ENCODE measurements at places on chromosomes 13 and 19. TPM values are rescaled to one million over a fixed set of nuclear protein-coding genes. Genes with fewer than 3 reads are reported as not detected.

DNA sequence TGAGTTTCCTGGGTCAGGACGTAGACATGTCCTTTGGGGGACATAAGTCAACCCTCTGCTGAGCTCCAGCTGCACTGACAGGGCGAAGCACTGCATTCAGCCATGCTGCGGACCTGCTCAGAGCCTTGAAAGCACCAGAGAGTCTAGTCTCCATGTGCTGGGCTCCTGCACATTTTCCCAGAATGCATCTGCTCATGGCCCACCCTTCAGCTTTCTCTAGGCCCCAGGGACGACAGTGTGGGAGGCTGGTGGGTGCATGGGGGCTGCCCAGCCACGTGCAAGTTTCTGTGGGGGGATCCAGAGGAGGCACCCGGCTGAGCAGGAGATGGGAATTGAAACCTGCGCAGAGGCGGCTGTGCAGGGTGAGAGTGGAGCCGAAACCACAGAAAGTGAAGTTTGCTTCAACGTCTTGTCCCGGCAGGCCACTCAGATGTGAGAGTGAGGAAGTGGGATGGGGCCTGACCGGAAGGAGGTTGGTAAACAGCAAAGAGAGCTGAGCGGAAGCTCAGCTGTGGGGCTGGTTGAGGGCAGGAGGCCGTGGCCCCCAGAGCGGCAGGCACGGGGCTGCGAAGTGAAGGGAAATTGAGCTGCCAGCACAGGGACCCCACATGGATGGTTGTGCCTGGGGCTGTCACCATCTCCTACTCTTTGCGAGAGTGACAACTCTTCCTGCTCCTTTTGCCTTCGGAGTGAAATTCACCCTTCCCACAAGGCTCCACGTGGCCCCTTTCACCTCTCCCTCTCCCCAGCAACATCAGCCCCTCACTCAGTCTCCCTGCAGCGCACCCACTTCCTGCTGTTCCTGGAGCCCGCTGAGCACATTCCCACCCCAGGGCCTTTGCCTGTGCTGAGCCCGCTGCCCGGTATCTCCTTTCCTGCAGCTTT is 11.8 kb downstream of the PGLS start:
- H3K4me3 ChIP-seq, result peak overlapping the region; percentile 72
- H3K27ac ChIP-seq, result peak overlapping the region; percentile 89
- H3K27me3 ChIP-seq, result peaks cover 2% of the 10 kb centered on the region
- DNase-seq, result peak; percentile 88

DNA sequence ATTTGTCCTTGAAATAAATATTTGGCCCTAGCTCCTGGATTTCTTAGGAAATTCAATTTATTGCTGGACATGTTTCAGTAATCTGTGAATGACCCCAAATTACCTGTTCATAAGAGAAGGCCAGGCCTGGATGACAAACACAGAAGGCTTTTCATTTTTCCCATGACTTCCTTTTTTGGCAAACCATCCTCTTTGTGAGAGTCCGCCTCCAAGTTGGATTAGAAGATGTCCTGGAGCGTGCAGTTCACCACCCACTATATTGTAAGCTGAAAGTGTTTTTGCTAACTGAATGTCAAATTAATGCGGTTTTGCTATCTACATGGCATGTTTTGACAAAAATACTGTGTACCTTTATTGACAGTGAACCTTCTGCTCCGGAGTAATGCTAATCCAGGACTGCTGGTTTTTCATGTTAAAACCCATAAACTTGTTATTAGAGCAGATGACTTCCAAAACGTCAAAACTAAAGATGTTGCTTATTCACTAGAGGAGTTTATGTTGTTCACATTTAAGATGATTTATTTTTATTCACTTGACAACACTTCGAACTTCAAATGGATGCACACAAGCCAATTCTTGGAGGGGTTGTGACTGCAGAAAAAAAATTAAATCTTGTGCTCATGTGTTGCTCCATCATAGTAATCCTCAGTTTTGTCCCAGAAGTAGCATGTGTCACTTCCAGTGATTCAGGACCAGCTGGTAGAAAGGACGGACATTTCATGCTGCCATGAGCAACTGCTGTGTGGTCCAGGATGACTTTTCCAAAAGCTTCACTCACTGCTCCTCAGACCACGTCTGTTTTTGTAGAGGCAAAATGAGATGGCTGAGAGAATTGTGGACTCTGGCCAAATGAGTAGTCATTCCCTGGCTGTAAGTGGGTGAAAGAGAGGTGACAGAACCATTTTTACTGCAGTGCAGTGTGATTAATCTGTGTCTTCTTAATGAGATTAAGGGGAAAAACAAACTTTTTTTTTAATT is 71.0 kb downstream of the ITGBL1 start:
- no peak for DNase-seq
- H3K36me3 ChIP-seq, result no peaks in the 10 kb centered on the region
- H3K4me3 ChIP-seq, result no peak overlapping the region
- H3K27ac ChIP-seq, result no peak overlapping the region
- H3K27me3 ChIP-seq, result peaks cover 3% of the 10 kb centered on the region

DNA sequence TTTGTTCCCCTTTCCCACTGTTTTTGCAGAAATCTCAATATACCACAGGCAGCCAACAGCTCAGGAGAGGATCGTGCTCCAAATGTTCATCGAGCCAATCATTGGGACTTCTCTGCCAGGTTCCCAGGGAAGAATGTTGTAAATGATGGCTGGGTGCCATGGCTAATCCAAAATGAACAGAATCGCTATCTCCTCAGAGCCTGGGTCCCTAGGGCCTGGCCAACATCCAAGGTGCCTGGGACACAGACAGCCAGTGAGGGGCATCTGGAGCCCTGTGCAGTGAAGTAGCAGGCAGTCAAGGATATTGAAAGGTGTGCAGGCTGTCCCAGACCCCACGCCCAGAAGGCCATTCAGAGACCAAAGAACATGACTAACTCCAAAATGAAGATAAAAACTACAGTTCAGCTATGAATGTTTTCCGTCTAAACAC is 37.8 kb downstream of the BRD4 start:
- peaks cover 15% of the 10 kb centered on the region for H3K36me3 ChIP-seq
- H3K4me1 ChIP-seq, result peaks cover 85% of the 10 kb centered on the region
- H3K27ac ChIP-seq, result peak overlapping the region; percentile 34
- H3K4me3 ChIP-seq, result no peak overlapping the region
- H3K27me3 ChIP-seq, result no peaks in the 10 kb centered on the region

GRCh38 chr19:2476451-2477140 is 669 bp downstream of the GADD45B start:
- peak overlapping the region; percentile 100 for H3K4me3 ChIP-seq
- H3K27me3 ChIP-seq, result peaks cover 7% of the 10 kb centered on the region
- H3K27ac ChIP-seq, result peak overlapping the region; percentile 96
- H3K36me3 ChIP-seq, result peaks cover 30% of the 10 kb centered on the region
- DNase-seq, result peak; percentile 91

DNA sequence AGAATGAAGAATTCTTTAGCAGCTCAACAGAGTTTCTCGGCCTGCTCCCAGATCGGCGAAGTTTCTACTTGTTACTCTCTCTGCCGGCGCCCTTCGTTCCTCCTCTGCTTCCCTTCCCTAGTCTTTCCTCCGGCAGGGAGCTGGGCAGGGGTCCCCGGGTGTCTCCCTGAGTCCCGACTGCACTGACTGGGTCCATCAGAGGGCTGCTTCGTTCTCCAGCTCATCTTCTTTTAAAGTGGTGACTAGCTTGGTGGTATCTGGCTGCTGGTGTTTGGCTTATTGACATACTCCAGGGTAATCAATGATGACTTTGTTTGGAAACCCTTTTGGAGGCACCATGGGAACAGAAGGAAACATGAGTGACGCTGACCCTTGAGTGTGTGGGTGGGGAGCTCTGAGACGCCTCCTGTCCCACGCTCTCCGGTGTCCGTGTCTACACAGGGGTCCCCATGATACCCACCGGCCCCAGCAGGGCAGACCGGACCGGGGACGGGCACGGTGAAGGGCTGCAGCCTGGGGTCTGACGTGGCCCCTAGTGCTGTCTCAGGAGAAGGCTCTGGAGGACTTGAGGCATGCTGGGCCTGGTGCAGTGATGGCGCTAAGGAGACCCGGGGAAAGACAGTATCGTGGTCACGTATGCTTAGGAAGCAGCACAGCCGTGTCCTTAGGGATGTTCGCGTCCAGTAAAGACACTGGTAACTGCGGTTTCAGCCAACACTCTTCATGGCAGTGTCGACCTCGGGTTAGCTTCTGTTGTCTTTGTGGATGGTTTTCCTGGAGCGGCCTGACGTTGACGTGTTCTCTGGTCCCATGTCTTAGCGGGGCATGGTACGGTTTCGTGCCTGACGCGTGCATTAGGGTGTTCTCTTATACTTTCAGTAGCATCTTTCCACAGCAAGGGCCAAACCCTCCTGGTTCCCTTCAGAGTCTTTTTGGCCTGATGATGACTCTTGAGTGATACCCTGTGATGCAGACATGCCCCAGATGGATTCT is 23.8 kb downstream of the NAXD start:
- H3K4me1 ChIP-seq, result no peaks in the 10 kb centered on the region
- H3K27me3 ChIP-seq, result no peaks in the 10 kb centered on the region
- H3K27ac ChIP-seq, result no peak overlapping the region
- no peak overlapping the region for H3K4me3 ChIP-seq

DNA sequence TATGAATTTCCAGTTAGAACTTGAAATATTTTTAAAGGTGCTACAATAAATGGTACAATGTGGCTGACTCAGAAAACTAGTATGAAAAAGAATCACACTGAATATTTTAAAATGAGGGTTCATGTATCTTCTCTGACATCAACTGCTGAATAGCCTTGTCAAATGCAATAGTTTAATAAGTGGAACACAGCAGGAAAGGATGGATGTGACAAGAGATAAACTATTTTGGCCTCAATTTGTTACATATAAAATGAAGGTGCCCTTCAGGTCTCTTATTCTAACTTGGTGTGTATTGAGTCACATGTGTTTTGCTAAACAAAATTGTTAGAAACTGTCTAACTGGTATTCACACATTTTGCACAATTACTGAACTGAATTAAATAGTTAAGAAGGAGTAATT is 1018.4 kb upstream of the PCDH20 start:
- H3K27me3 ChIP-seq, result no peaks in the 10 kb centered on the region
- H3K36me3 ChIP-seq, result no peaks in the 10 kb centered on the region
- H3K4me1 ChIP-seq, result no peaks in the 10 kb centered on the region
- no peak for DNase-seq
- no peak overlapping the region for H3K27ac ChIP-seq
- no peak overlapping the region for H3K4me3 ChIP-seq

- H3K27ac ChIP-seq, result peak overlapping the region; percentile 76
- peak; percentile 76 for DNase-seq
- H3K36me3 ChIP-seq, result peaks cover 2% of the 10 kb centered on the region
- H3K4me3 ChIP-seq, result peak overlapping the region; percentile 64
Measured at GRCh38 chr13:32811297-32811800, 204.9 kb upstream of the KL start.

- no peak overlapping the region for H3K27ac ChIP-seq
- no peak overlapping the region for H3K4me3 ChIP-seq
- H3K27me3 ChIP-seq, result peaks cover 4% of the 10 kb centered on the region
Measured at GRCh38 chr13:19567820-19568534, 6.6 kb upstream of the TPTE2 start.

DNA sequence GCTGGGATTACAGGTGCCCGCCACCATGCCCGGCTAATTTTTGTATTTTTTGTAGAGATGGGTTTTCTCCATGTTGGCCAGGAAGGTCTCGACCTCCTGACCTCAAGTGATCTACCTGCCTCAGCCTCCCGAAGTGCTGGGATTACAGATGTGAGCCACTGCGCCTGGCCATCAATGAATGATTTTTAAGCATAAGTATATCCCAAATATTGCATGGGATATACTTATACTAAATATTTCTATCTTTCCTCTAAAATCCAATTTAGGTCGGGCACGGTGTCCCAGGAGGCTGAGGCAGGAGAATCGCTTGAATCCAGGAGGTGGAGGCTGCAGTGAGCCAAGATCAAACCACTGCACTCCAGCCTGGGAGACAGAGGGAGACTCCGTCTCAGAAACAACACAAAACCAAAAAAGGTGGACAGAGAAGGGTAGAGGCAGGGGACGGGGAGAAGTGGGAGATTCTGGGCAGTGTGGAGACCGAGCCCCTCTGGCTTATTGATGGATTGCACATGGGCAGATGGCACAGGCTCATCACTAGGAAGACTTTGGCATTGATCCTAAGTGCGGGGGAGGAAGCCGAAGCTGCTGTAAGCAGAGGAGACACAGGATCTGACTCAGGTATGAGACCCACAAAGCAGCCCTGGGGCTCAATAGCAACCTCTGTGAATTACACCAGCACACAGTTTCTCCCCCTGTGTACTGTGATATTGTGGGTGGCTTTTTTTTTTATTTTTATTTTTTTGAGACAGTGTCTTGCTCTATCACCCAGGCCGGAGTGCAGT is 13.5 kb downstream of the ARRDC5 start:
- no peaks in the 10 kb centered on the region for H3K36me3 ChIP-seq
- no peak overlapping the region for H3K27ac ChIP-seq
- no peaks in the 10 kb centered on the region for H3K27me3 ChIP-seq
- no peak overlapping the region for H3K4me3 ChIP-seq
- no peaks in the 10 kb centered on the region for H3K4me1 ChIP-seq

DNA sequence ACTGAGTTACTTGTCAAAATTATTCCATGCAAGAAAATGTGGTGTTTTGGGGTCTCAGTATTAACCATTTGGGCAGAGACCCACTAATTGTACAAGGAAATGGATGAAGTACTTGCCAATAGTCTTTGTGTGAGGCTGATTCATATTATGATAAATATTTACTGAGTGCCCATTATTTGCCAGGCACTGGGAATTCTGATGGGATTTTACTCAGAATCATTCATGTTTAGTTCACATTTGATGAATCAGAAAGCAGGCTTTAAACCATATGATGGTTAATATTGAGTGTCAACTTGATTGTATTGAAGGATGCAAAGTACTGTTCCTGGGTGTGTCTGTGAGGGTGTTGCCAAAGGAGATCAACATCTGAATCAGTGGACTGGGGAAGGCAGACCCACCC is 66.2 kb upstream of the SOX21 start:
- H3K27me3 ChIP-seq, result no peaks in the 10 kb centered on the region
- DNase-seq, result no peak
- H3K27ac ChIP-seq, result no peak overlapping the region

GRCh38 chr19:20423381-20424197 is 142.0 kb downstream of the ZNF737 start:
- DNase-seq, result peak; percentile 76
- H3K36me3 ChIP-seq, result peaks cover 34% of the 10 kb centered on the region
- peak overlapping the region; percentile 98 for H3K27ac ChIP-seq
- peak overlapping the region; percentile 97 for H3K4me3 ChIP-seq

GRCh38 chr13:28267497-28267896 is 129.2 kb downstream of the PAN3 start:
- H3K4me1 ChIP-seq, result peaks cover 13% of the 10 kb centered on the region
- DNase-seq, result no peak
- peaks cover 58% of the 10 kb centered on the region for H3K36me3 ChIP-seq
- no peaks in the 10 kb centered on the region for H3K27me3 ChIP-seq
- no peak overlapping the region for H3K27ac ChIP-seq

GRCh38 chr19:17510220-17510993 is 1.0 kb upstream of the PGLS start:
- H3K36me3 ChIP-seq, result peaks cover 32% of the 10 kb centered on the region
- H3K27ac ChIP-seq, result peak overlapping the region; percentile 93
- peak; percentile 64 for DNase-seq
- no peaks in the 10 kb centered on the region for H3K27me3 ChIP-seq

- H3K4me3 ChIP-seq, result no peak overlapping the region
- no peaks in the 10 kb centered on the region for H3K4me1 ChIP-seq
- DNase-seq, result no peak
- H3K27me3 ChIP-seq, result no peaks in the 10 kb centered on the region
- no peaks in the 10 kb centered on the region for H3K36me3 ChIP-seq
Measured at GRCh38 chr13:83470133-83470797, 412.0 kb downstream of the SLITRK1 start.

Gene NLRP9
- total RNA-seq, result not detected

Gene OSCAR
- 0.26 TPM for total RNA-seq

Gene SUPT5H
- 186 TPM for total RNA-seq

Gene CLDND2
- 19.6 TPM for total RNA-seq

Gene ZNF345
- 2.8 TPM for total RNA-seq

Gene TGFBR3L
- total RNA-seq, result 5.3 TPM

Gene ZNF729
- total RNA-seq, result not detected

Gene ZFR2
- not detected for total RNA-seq

Gene ZNF570
- total RNA-seq, result 3.6 TPM

Gene ZNF730
- 0.85 TPM for total RNA-seq
